ENCODE measurements at places on chromosomes 7 and 10.

GRCh38 chr7:128775744-128776474 lies at the start of gene OPN1SW:
OPN1SW (minus strand) TSS chr7:128775794; CDS start chr7:128775781, 13 bp downstream.
- no peak for DNase-seq

DNA sequence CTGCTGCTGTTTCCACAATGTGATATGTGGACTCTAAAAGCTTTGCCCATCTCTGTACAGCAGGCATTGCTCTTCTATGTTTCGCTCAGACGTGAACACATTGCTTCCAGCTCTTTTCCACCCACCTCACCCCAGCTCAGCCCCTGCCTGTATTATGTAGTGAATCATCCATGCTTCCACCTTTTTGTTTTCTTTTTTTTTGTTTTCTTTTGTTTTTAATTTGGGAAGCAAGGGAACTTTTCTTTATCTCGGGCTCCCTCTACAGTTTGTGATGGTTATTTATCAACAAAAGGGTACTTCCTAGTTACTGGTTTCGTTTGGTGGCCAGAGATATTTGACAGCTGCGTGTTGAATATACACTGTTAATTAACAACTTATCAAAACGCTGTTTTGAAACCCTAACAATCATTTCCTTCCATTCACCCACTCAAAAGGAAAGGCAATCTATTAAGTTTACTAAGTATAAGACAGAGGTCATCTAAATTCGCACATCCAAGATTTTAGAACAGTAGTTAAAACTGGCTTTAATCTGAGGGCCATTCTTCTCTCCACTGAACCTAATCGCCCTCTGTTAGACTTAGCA lies 127.9 kb upstream of the STK17A start:
- DNase-seq: peak; percentile 28

DNA sequence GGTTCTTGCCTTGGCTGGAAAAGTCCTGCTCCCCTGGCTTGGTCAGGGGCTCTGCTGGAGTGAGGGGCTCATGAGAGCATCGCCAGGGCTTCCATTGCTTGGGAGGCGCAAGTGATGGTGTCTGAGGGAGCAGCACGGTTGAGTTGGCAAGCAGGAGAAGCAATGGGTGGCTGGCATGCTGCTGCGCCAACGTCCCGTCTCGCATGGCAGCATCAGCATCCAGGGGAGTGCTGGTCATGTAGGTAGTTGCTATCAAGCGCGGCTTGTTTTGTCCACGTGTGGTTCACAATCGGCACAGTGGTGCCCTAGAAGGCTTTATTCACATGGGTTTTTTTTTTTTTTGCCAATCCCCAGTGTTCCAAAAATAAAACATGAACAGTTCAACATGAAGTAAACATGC lies 3.8 kb downstream of the PYROXD2 start:
- no peak for DNase-seq

DNA sequence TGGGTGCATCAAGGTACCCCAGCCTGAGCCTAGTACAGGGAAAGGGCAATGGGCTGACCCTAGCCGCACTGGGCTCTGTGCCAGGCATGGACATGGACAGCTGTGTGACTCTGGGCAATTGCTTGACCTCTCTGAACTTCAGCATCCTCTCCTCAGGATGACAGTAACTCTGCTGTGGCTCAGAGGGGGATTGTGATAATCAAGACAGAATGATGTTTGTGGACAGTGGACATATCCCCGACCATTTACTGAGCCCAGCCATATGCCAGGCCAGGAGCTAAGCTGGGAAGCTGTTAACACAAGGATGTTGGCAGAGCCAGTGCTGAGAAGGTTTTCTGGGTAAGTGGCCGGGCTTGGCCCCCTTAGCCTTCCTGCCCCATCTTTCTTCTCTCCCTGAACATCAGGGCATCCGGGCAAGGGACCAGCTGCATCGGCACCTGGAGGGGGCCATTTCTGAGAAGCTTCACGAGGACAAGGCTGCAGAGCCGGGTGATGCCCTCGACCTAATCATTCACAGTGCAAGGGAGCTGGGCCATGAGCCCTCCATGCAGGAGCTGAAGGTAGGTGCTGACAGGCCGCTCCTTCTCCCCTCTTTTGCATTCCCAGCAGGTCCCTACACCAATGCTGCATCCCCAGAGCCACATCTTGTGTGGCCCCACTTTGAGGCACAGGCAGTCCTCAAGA lies 3.5 kb downstream of the CYP26C1 start:
- DNase-seq: no peak

- no peak for DNase-seq
These were observed 41.2 kb upstream of the AGR3 start for GRCh38 chr7:16923019-16923418.

DNA sequence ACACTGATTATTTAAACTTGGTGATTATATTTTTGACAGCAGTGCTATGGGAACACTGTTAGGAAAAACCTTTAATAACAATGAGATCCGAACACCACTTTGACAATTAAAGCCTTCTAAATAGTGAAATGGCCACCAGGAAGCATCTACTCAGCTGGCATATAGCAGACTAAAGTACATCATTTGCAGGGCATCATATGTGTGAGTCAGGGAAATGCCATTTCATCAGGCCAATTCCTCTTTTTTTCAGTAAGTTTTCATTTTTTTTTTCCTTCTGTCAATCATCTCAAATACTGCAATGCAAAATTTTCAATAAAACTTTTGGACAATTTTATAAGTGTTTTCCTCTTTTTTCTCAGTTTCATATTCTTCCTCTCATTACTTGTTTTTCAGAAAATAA lies 521.4 kb upstream of the SEMA3D start:
- no peak for DNase-seq

DNA sequence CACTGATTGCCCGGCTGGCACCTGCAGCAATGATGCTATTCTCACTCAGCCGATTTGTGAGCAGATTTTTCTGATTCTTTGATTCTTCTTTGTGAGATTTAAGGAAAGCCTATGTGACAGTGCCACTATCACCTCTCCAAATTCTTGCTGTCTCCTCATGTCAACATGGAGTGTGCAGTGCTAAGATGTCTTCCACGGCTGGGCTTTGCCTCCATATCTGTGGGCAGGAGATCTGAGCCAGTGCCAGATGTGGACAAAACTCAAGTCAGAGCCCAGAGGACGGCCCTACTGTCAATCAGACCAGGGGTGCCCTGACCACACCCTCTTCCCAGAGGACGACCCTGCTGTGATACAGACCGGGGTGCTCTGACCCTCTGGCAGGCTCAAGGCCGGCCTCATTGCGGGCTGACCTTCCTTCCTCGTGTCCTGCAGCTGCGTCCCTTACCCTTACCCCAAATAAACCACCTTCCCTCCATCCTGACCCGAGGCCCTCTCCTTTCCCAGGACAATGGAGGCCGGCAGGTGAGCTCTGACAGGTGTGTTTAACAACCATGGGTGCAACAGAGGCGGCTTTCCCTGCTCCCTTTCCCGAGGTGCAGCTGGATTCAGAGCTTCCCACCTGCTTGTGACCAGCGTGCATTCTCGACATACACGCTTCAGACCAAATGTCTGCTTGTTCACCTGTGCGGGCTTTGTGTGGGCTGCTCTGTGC lies 221.4 kb downstream of the ADARB2 start:
- no peak for DNase-seq

GRCh38 chr10:123316776-123317175 lies 162.6 kb downstream of the BUB3 start:
- no peak for DNase-seq

DNA sequence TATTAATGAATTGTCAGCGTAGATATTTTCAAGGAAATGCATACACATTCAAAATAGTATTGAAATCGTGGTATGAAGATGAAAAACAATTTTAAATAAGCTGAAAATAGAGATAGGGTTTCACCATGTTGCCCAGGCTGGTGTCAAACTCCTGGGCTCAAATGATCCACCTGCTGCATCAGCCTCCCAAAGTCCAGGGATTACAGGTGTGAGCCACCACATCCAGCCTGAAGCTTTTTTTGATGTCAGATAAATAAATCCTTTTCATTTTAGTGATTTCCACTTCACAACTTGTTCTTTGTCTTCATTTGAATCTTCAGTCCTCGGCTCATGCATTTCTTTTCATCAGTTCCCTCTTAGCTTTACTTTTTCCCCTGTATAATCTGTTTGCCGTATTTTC lies 4.6 kb downstream of the CDK13 start:
- DNase-seq: no peak

GRCh38 chr7:151141855-151142685 lies 25.4 kb downstream of the GBX1 start:
- DNase-seq: no peak

Data from HCEC 1CT (cell line).